ENCODE measurements at places on chromosomes 3 and 15.

GRCh38 chr3:52606373-52607085, 70.1 kb downstream of the UQCC5 start:
- no peak for DNase-seq

DNA sequence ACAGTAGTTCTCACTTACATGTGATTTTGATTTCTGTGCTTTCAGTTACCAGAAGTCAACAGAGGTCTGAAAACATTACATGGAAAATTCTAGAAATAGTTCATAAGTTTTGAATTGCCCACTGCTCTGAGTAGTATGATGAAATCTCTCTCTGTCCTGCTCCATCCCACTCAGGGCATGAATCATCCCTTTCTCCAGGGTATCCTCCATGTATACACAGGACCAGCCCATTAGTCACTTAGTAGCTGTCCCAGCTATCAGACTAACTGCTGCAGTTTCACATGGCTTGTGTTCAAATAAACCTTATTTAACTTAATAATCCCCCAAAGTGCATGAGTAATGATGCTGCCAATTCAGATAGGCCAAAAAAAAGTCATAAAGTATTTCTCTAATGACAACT, 38.6 kb downstream of the EPHA3 start:
- no peak for DNase-seq

- DNase-seq, result no peak
These were observed 90.1 kb downstream of the B3GALNT1 start for GRCh38 chr3:161014843-161015749.

GRCh38 chr3:141239511-141240281, 8.1 kb downstream of the PXYLP1 start:
- no peak for DNase-seq

All from chondrocyte (in vitro differentiated cells).